ENCODE measurements at places on chromosomes 4 and X. TPM values are rescaled to one million over a fixed set of nuclear protein-coding genes. Genes with fewer than 3 reads are reported as not detected.

UGT2B11 gene
- polyA plus RNA-seq = not detected

ARMCX5 gene
- polyA plus RNA-seq = 6.4 TPM

SULT1E1 gene
- polyA plus RNA-seq = 24.1 TPM

NUP62CL gene
- polyA plus RNA-seq = 4.3 TPM

WDR45 gene
- 184 TPM for polyA plus RNA-seq

NDST3 gene
- 0.10 TPM for polyA plus RNA-seq

CHST7 gene
- polyA plus RNA-seq = 2.2 TPM

OTC gene
- not detected for polyA plus RNA-seq

ZFP92 gene
- polyA plus RNA-seq = 4.2 TPM

DDIT4L gene
- polyA plus RNA-seq = 0.64 TPM

TCEAL7 gene
- polyA plus RNA-seq = 24.0 TPM

TMSB15C gene
- polyA plus RNA-seq = 0.64 TPM

FOXO4 gene
- 34.2 TPM for polyA plus RNA-seq

SERTM2 gene
- 0.24 TPM for polyA plus RNA-seq

POU4F2 gene
- not detected for polyA plus RNA-seq

PDS5A gene
- 40.9 TPM for polyA plus RNA-seq

FTSJ1 gene
- 52.0 TPM for polyA plus RNA-seq

RBM47 gene
- polyA plus RNA-seq = 25.7 TPM

DMD gene
- 14.6 TPM for polyA plus RNA-seq

CTAG1A gene
- 0.34 TPM for polyA plus RNA-seq

RTL9 gene
- 0.66 TPM for polyA plus RNA-seq

FGFBP2 gene
- 0.26 TPM for polyA plus RNA-seq

RNF150 gene
- 4.9 TPM for polyA plus RNA-seq

RASGEF1B gene
- polyA plus RNA-seq = 13.9 TPM

SPATA4 gene
- polyA plus RNA-seq = 0.24 TPM

PRR27 gene
- polyA plus RNA-seq = not detected

All from adrenal gland (tissue), 19 donors.